GM13976 (cell line): ENCODE measurements at places on chromosomes 13 and 19.

DNA sequence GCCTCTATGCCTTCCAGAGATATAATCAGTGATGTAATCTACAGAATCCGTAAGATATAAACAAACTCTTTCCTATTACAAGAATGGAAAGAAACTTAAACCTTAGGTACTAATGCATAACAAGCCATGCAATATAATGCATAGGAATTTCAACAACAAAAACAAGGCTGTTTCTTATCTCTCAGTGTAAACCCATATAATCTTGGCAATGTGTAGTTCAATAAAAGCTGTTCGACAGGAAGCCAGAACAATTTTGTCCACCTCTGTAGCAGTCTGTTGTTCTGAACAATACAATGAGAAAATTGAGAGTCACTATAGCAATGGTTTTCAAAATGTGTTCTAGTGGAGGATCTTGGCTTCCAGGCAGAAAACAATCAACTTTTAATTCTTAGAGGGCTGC lies 111.5 kb upstream of the FREM2 start:
- DNase-seq, result no peak

DNA sequence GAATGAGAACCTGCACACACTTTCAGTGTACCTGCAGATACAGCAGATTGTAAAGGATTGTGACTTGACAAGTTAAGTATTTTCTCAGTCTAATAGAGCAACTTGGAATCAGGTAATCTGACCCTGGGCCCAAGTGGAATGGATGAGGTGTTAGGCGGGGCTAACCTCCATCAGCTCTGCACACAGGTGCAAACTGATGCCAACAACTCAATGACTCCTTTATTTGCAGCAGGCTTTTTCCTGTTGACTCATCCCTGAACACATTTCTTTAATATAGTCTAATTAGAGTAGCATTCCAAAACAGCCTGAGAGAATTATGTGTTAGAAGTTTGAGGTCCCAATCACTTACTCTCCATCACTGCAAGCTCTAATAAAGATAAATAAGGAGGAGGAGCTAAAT lies 48.8 kb downstream of the TPT1 start:
- DNase-seq, result no peak

DNA sequence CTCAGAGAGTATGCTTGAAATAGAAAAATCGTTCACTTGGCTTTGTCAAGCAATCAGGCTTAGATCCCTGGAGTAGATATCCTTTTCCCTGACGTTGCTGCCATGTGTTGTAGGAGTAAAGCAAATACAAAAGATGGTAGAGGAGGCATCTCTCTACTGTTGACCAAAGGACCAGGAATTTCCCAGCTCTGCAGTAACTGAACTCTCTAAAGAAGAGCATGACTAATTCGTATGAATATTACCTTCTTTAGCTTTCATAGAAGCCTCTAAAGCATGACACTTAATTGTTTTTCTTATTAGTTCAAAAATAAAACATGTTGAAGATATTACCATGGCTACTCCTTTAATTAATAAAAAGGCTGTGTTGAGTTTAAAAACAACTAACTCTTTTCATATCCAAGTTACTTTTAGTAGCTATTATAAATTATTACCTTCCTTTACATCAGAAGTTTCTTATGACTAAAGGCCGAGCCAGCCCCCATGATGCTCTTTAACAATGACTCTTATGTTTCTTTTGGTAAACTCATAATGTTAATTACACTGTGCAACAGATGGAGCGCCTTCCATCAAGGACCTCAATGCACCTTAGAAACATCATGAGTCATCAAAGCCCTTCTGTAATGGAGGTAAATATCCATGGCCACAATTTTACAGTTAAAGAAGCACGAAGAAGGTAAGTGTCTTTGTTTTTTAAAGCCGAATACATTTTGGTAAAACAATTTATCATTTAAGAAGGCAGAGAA lies 352.4 kb downstream of the KLF5 start:
- no peak for DNase-seq

GRCh38 chr13:44191504-44192171 lies 182.0 kb upstream of the SERP2 start:
- DNase-seq, result peak; percentile 21

DNA sequence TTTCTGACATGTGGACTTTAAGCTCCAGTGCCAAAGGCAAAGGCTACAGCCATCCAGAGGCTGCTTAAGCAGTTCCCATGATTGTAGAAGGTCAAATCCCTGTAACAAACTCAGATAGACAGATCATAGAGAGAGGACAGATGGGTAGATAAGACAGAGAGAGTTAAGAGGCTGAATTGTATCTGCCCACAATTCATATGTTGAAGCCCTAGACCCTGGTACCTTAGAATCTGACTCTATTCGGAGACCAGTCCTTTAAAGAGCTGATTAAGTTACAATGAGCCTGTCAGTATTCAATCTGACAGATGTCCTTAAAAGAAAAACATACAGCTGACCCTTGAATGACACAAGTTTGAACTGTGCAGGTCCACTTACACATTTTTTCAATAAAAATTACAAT lies 115.2 kb downstream of the RAP2A start:
- no peak for DNase-seq

DNA sequence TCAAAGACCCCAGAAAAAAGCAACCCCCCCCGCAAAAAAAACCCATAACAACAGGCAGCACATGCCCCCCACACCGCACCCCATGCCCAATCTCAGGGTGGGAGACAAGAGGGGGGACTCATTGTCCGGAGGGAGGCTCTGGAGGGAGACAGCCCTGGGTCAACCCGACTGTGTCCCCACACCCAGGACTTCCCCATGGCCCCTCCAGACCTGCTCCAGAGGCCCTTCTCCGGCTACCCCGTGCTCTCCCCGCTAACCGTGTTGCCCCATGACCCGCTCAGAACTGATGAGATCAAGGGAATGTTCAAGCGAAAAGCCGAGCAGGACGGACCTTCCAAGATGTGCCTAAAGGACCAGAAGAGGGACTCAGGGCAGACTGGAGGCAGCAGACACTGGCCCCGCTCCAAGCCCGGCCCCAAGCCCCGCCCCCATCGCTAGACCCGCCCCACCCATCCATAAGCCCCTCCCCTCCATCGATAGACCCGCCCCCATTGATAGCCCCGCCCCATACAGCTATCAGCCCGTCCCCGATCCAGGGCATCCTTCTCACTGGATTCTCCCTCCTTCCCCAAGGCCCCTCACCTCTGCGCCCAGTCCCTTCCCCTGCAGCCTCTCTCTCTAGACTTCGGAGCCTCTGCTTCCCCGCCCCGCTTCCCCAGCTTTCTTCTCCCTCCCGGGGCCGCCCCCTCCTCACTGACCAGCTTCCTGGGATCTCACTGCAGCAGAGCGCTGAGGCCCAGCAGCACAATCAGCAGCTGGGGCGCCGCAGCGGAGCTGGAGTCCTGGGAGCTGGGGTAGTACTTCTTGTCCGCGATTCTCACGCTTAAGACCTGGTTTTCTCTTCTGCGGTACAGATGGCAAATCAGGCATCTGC lies 2.2 kb downstream of the BST2 start:
- peak; percentile 89 for DNase-seq

GRCh38 chr19:40089462-40089861 lies 1.3 kb downstream of the ZNF780A start:
- no peak for DNase-seq

- DNase-seq, result no peak
Observed at GRCh38 chr13:111233080-111233479, 87.4 kb upstream of the TEX29 start.

GRCh38 chr13:49524740-49525501 lies 29.2 kb downstream of the PHF11 start:
- DNase-seq, result no peak

GRCh38 chr13:26376430-26376829 lies 122.5 kb downstream of the CDK8 start:
- DNase-seq, result no peak

DNA sequence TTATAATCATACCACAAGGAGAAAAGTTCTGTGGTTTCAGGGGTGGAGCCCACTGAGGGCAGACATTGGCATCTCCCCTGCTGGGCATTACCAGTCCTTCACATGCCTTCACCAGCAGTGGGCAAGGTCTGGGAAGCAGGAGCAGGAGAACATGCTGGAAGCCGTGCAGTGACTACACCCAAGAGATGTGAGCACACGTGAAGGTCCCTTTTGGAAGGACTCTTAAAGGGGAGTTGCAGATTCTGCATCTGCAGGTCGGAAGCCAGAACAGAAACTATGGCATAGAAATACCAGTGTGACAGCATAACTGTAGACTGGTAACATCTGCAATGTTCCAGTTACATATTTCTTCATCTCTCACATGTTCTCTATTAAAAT lies 26.9 kb upstream of the KL start:
- DNase-seq, result no peak
